ENCODE measurements at places on chromosomes 2 and 18.

- peak; percentile 35 for ATAC-seq
Observed at GRCh38 chr2:111624411-111625156, 259.4 kb downstream of the ANAPC1 start.

DNA sequence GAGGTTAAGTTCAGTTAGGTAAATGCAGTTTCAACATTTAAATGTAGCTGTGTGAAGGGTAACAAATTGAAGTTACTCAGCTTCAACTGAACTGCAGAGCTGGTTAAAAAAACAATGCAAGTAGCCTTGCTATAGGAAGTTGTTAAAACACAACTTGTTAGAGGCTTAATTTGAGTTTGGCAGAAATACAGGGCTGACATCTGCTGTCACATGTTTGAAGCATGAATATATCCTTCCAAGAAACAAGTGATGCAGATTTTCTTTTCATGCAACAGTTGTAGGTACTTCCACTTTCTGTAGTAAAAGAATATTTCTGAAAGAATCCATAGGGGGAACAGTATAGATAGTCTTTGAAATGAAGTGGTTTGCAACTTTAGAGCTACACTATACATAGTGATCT, 208.7 kb upstream of the RASGRP3 start:
- no peak for ATAC-seq

DNA sequence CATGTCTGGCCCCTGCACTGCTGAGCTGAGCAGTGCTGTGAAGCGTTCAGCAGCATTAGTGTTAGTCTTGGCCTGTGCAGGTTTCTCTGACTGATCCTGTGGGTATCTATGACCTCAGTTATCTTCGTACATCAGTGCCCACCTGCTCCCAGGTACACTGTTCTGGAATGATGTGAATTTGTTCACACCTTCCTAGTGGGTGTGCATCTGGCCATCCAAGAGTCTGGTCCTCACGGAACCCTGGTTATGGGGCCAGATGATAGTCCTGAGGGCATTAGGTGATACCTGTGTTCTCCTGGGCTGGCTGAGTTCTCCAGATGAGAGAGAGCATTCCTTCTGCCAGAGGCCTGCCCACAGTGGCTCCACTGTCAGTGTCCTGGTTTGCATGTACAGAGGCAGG, 57.2 kb downstream of the INPP4A start:
- no peak for ATAC-seq

- ATAC-seq: no peak
Observed at GRCh38 chr2:235605312-235606003, 111.6 kb downstream of the AGAP1 start.

- ATAC-seq: peak; percentile 12
Observed at GRCh38 chr2:73112026-73112912, 479 bp downstream of the RAB11FIP5 start.

DNA sequence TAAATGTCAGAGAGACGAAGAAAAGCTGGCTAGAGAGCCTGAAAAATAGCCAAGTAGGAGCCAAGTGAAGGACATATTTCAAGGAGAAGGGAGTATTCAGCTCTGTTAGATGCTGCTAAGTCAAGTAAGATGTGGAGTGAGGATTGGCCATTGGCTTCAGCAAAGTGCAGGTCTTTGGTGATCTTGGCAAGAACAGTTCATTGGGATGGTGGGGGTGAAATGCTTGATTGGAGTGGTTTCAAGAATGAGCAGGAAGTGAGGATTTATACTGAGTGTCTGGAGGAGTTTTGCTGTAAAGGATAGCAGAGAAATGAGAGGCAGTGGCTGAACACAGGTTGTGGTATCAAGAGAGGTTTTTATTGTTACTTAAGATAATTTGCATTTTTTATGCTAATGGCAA, 139.7 kb downstream of the PRPF40A start:
- ATAC-seq: no peak

DNA sequence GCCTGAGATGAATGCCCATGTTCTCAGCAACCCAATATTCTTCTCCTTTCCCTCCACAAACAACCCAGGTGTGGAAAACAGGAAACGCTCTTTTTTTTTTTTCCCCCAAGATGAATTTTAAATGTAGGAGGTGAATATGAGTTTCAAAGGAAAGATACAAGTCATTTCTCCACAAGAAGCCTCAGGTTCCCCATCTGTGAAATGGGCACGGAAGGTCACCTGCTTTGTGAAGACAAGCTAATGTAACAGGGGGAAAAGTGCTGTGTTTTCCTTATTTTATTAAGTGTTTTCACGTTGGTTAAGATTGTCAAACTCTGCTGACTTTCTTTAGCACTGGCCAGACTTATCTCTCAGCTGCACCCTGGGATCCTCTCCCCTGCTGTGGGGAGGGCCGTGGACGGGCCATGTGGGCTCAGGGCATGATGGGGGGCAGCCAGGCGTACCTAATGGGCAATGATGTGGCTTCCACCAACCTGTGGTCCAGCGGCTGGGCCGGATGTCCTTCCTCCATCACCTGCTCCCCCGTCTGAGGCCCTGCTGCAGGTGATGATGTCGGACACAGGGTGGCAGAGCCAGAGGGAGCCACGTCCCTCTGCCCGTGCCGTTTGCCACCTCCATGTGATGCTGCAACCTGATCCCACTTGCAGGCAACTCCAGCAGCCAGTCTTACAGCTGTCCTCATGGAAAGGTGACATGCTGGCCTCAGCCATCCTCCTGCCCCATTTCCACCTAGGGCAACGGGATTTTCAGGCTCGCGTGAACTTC, 130.0 kb upstream of the PXDN start:
- ATAC-seq: no peak

DNA sequence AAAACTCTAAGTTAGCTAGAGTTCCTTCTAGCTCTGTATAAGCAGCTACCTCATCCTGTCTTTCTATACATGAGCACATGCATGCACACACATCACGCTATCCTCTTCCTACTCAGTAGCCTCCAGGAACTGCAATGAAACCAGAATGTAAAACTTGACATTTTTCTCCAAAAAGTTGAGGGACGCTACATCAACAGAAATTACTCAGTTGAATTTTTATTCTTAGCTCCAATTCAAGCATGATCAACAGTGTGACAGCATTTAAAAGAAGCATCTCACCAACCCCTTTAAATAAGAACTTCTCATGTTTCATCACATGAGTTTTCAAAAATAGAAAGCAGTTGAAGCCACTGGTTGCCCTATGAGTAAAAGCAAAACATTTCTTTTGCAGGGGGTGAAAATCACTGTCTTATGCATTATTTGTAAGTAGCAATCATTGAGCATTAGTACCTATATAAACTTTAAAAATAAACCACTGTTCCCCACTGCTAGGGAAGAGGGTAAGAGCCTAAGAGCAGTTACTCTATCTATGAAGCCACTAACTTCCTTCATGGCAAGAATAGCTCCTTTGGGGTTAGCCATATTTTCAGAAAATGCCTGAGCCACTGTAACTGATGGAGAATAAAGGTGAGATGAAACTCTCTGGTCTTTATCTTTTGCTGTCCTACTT, 77.9 kb upstream of the ARL5A start:
- ATAC-seq: no peak

DNA sequence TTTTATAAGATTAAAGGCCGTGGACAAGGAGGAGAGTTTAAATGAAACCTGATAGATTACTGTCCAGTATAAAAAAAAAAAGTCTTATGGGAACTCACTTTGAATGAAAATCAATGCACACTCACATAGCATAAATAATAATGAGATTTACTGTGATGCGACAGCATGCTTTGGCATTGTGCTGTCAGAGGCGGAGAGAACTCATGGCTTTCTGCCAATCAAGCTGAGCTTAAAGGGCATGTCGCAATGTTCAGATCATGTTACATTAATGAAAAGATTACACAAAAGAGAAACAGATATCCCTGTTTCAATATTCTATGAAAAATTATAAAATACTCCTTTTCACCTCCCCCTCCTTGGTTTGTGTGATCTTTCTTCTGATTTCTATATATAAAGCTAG, 310.8 kb downstream of the ERBB4 start:
- ATAC-seq: no peak

GRCh38 chr2:106124905-106125549, 69.1 kb downstream of the UXS1 start:
- peak; percentile 57 for ATAC-seq

- ATAC-seq: no peak
Observed at GRCh38 chr18:63850020-63850419, 37.5 kb upstream of the SERPINB2 start.

- no peak for ATAC-seq
Observed at GRCh38 chr18:24138409-24138788, 463 bp upstream of the CABYR start.

DNA sequence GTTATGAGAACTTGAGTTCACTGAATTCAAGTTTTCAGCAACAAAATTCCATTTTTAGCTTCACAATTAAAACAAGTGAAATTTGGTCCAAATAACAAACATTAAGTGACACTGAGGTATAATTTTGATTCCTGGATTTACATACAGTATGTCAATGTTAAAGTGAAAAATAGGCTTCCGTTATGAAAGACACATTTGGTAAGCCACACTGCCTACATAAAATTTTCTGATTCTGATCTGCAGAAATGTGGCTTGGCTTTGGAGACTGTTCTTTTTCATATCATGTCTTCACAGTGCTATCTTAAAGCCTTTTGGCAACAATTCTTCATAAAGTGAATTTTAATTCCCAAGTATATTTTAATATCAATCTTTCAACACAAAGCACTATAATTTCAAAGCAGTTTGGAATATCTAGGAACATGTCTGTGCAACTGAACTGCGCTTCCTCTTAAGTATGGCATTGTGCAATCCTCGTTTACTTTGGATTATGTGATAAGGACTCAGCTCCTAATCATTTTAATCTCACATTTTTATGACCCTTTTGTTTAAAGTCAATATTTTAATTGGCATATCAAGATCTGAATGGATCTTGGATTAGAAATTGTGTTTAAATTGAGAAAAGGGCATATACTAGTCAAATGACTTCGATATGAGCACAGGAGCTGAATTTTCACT, 60.0 kb downstream of the RBMS1 start:
- ATAC-seq: peak; percentile 36

- no peak for ATAC-seq
Observed at GRCh38 chr2:16406496-16407289, 258.9 kb downstream of the CYRIA start.

DNA sequence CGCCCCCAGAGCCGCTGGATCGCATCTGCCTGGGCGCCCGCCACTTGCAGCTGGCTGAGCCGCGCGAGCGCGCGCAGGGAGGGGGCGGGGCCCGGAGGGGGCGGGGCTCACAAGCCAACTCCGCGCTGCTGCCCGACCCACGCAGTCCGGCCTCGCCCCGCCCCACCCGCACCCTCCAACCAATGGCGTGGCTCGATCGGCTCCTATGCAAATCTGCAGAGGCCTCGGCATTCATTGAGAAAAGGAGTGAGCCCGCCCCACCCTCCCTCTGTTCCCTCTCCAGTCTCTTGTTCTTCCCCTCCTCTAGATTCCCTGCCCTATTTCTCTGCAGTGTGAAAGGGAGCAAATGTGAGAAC, at the start of gene ALK:
Gene ALK (minus strand): TSS at position 27 of the 356 bp plus-strand sequence. CDS start 927 bp downstream, outside the sequence.
- ATAC-seq: peak; percentile 66
